GM19239 (cell line): ENCODE measurements at places on chromosomes 16 and 17.

GRCh38 chr17:48484256-48484655 is 46.6 kb downstream of the HOXB1 start:
- no peak for DNase-seq

GRCh38 chr16:20918486-20919239 is 18.1 kb downstream of the LYRM1 start:
- no peak for DNase-seq

- DNase-seq: no peak
Observed at GRCh38 chr17:50946223-50946890, 80.2 kb upstream of the TOB1 start.

DNA sequence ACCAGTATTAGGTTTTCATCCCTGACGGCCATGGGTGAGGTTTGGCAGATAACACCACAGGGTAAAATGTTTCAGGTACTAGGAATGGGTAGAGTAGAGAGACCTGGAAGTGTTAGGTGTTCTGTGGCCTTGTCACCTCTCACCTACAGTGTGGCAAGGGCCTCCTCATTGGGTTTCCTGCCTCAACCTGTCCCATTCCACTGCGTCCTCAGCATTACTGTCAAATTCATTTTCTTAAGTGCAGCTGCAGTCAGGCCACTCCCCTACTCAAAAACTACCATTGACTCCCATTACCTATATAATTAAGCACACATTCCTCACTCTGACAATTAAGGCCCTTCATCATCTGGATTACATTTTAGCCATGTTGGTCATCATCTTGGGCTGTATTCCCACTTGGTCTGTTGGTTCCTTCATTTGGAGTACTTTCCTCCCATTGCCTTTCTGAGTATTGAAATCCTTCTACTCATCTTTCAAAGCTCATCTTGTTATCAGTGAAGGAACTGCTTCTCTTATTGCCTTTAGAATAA is 64.5 kb downstream of the NUP88 start:
- DNase-seq: no peak

DNA sequence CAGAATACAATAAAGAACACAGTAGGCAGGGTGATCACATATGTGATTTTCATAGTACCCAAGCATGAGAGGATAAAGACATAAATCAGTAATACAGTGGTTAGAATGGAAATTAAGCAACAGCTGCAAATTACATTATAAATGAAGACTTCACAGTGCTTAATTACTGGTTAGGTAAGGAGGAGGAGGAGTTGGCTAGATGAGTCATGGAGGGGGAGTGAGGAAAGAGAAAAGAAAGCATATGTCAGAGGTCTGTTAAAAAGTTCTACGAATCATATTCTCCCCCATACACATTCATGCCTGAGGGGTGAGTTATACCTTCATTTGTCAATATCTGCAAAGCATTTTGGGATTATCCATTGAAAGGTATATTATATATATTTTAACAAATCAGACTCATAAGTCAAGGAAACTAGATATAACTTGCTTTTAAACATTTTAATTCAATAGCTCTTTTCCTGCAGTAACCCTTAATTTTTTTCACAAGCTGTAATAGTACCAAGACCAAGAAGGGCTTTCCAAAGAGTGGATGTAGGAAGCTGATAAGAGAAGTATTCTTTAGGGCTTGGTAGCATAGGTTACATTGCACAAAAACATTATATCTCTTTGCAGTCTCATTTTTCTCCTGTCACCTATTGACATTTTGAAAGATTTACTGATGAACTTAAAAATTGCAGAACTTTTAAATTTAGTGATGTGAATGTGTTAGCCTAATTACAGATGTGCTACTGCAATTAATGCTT is 99.3 kb downstream of the STXBP4 start:
- DNase-seq: no peak

DNA sequence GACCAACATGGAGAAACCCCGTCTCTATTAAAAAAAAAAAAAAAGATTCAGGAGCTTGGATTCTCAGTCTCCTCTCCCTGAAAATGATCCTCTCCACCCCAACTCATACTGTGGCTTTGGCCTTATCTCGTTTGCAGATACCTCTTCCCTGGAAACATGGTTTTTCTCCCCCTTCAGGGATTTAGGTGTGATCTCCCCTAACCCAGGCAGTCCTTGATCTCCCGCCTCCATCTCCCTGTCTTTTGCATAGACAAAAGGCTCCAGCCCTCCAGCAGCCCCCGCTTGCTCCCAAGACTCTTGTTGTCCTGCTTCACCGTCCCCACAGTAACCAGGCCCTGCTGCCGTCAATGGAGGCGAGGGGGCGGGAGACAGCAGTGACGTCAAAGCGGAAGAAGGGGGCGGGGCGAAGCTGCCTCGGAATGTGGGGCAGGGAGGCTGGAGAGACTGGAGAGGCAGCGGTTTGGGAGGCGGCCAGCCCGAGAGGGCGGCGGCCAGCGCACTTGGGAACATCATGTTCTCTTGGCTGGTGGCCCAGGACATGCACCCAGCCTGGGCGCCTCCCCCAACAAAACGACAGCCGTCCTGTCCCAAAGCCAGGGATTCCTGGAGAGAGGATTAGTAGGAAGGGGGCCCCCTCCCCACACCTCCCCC is 1.9 kb upstream of the PER1 start:
- no peak for DNase-seq

DNA sequence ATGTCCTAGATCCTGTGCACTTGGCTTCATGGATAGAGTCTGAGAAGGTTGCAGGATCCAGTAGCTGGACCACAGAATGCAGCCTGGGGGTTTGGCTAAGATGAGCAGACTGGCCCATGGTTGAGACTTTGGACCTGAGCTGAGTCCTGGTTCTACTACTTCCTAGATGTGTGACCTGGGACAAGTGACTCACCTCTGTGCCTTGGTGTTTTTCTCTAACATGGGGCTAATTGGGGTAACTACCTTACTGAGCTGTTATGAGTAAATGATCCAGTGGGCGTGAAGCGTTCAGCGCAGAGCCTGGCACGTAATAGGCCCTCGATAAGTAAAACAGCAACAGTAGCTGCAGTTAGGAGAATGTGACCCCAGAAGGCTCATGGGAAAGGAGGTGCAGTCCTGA is 38.8 kb downstream of the SNX20 start:
- DNase-seq: no peak

DNA sequence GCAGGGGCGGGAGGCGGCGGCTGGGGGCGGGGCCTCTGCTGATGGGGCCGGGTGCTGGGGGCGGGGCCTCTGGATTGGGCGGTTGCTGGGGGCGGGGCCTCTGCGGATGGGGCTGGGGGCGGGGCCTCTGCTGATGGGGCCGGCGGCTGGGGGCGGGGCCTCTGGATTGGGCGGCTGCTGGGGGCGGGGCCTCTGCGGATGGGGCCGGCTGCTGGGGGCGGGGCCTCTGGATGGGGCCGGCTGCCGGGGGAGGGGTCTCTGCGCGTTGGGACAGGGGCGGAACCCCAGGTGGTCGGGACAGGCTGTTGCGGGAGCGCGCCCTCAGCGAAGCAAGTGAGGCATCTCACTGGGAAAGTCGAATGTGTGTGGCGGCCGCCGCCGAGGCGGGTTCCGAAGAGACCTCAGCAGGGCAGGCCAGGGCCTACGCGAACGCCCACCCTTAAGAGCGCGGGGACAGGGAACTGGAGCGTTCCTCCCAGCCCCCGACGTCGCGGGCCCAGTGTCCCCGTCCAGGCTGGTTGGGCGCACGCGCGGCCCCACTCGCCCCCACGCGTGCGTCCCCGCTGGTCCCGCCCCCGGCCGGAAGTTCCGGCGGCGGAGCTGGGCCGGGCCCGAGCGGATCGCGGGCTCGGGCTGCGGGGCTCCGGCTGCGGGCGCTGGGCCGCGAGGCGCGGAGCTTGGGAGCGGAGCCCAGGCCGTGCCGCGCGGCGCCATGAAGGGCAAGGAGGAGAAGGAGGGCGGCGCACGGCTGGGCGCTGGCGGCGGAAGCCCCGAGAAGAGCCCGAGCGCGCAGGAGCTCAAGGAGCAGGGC is at the start of gene STUB1:
Gene STUB1 (plus strand): TSS at position 597 of the 811 bp plus-strand sequence. CDS start 116 bp downstream, at position 713.
- peak; percentile 85 for DNase-seq

DNA sequence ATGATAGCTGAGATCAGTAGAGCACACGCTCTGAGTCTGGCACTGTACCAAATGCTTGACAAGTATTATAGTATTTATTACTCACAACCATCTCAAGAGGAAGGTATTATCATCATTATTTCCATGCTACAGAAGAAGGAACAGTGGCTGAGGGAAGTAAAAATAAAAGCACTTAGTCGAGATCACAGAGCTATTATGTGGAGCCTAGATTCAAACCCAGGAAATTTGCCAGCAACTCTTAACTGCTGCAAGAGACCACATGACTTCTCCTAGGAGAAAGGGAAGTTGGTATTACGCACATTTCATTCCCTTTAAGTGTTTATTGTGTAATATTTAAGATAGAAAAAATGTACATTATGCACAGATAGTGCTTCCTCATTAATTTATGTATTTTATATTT is 1.0 kb upstream of the RHOT1 start:
- no peak for DNase-seq

GRCh38 chr16:73071131-73071940 is 23.4 kb upstream of the ZFHX3 start:
- no peak for DNase-seq

GRCh38 chr17:30808785-30809286 is 15.7 kb downstream of the CRLF3 start:
- peak; percentile 46 for DNase-seq

GRCh38 chr16:21026846-21027245 is 123.8 kb downstream of the DNAH3 start:
- no peak for DNase-seq

- DNase-seq: no peak
Observed at GRCh38 chr17:40699371-40699770, 4.2 kb downstream of the KRT24 start.

DNA sequence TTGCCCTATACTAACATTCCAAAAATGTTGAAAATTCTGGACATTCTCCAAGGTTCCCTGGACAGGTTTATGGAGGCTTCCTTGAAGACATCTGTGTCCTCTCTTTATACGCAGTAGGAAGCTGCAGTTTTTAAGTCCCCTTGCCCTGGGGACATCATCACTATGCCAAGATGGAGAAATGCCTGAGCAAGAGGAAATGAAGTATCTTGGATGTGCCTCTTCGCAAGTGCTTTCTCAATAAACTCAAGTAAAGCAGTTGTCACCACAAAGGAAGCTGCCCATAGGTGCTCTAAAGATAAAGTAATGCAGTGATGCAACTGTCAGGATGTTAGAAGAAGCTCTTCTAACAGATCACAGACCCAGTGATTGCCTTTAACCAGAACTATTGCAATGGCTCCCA is 71.0 kb downstream of the CDYL2 start:
- no peak for DNase-seq

DNA sequence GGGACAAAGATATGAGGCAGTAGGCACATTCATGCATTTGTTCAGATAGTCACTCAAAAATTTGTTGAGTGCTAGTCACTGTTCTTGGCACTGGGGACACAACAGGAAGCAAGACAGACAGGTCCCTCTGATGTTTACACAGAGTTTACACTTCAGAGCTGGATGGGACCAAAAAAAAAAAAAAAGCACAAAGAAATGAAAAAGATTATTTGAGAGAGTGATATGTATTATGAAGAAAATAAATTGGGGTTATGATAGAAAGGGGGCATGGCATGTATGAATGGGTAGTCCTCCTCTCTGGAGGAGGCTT is 3.5 kb upstream of the YPEL2 start:
- no peak for DNase-seq

DNA sequence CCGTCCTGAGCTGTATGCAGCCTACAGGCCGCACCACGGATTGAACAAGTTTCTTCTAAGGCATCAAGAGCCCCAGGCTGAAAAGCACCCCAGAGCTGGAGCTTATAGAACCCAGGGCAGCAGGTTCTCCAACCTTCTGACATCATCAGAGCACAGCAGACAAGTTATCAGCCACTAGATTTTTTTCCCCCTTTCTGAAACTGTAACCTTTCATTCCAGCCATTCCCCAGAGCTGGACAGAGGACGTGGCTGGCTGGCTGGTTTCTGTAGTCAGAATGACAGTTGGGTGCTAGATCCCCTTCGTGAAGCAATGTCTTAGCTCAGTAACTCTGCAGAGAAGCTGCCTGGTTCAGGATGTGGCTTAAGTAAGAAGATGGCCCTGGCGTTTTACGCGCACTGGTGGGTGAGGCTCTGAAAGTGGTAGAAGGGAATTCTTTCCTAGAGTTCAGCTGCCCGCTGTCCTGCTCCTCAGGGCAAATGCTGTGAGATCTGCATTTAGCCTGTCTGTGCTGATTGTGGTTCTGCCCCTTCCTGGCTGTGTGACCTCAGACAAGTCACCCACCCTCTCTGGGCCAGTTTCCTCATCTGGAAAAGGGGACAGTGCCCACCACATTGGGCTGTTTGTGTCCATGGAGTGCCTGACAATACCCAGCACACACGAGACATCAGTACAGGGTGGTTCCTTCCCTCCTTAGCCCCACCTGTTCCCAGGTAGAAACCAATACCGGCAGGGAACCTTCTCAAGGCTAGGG is 9.1 kb downstream of the DEXI start:
- DNase-seq: no peak

GRCh38 chr16:78022347-78023060 is at the start of gene CLEC3A:
TSS of gene CLEC3A (plus strand) at chr16:78022548. CDS start at chr16:78022627, 79 bp downstream.
- no peak for DNase-seq

DNA sequence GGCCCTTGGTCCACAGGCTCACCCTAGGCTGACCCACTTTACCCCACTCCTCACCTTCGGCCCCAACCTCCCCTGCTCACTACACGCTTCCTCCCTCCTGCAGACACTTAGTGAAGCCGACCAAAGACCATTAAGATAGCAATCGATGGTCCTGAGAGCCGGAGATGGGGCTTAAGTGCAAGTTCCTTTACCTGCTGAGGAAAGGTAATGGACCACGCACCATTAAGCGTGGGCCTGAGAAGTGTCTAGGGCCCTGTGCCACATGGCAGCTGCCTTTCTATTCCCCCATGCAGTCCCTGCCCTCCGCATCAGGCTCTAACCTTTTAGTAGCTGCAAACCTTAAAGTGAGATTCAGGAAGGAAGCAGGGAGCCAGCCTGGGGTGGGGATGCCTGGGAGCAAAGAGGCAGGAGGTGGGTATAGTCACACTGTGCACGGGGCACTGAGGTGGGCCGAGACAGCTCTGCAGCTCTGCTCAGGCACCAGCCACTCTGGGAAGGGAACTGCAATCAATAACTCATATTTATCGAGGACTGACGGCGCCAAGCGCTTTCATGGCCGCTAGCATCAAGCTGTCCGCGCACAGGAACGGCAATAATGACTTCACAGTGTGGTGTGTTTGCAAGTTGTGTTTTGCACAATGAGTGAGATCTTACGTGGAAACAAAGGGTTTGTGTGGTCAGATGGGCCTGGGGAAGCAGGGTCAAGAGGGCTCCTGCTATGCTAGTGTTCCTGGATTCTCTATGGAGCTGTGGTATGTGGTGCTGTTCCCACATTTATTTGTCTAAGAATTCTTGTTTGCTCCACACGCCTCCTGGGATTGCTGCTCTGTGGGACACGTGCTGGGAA is 84.9 kb upstream of the CDC42EP4 start:
- no peak for DNase-seq

DNA sequence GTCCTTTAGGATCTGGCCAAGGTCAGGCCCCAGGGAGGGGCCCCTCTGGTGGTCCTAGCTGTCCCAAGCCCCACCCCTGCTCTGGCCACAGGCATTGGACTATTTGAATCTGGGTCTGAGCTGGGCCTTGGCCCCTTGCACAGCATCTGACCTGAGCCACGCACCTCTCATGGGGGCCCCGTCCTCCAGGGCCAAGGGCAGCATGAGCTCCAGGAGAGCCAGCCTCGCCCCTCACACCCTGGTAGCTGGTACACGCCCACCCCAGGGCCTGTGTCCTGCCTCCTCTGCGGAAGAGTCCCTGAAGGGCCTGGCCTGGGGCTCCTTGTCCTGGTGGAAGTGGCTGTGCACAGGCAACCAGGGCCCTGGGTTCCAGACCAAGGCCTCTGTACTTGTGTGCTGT is 23.8 kb downstream of the ENDOV start:
- no peak for DNase-seq

- DNase-seq: no peak
Observed at GRCh38 chr17:10657879-10658278, 770 bp upstream of the MYH3 start.
